ENCODE measurements at places on chromosomes 16 and 17.
A peak's percentile ranks its signal among the peaks of the same experiment; 100 is the strongest.

- DNase-seq, result no peak
Observed at GRCh38 chr16:27246439-27246838, 22.1 kb downstream of the NSMCE1 start.

DNA sequence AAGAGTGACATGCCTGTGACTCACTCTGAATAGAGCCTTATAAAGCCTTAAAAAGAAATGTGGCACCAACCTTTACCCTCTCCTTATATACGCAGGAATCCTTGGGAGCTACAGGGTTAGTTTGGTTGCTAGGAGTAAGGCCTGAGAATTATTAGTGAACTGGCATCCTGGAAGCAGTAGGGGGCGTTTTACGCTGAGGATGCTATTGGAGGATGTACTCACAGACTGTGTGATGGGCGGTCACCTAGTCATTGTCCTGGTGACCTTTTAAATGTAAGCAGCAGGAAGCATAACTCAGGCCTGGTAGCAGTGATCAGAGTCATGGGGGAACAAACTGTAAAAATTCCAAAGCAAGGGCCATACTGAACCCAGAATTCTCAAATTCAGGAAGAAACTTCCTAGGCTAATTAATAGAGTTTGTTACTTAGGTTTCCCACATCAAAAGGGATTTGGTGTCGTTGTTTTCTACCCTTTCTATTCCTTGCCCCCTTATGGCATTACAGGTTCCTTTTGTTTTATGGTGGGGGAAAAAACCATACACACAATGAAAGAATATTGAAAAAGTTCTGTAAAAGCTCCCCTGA is 153.8 kb downstream of the SNX11 start:
- DNase-seq, result peak; percentile 14

GRCh38 chr16:25916037-25916436 is 224.3 kb downstream of the HS3ST4 start:
- DNase-seq, result no peak

- DNase-seq, result no peak
Observed at GRCh38 chr17:5683241-5683640, 98.9 kb upstream of the NLRP1 start.

GRCh38 chr16:20336955-20337354 is 9.6 kb upstream of the GP2 start:
- no peak for DNase-seq

- no peak for DNase-seq
Observed at GRCh38 chr17:32992321-32993033, 830 bp downstream of the SPACA3 start.

GRCh38 chr17:34909040-34909439 is 52.2 kb downstream of the CCT6B start:
- DNase-seq, result no peak

DNA sequence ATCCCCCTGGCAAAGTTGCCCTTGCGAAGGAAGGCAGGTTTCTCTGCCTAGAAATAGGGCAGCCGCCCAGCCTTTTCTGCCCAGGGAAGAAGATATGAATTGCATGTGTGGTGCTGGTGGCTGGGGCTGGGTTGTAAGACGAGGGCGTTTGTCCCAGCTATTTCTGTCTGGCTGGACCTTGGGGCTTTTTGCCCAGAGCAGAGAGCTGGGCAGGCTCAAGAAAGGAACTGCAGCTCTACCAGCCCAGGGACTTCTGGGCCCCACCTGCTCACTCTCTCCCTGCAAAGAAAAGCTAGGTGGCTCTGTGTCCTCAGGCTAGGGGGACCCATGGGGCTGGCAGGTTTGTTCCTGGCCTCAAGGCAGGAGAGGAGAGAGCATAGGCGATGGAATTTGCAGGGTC is 586 bp downstream of the CACNG1 start:
- DNase-seq, result no peak

- DNase-seq, result no peak
Observed at GRCh38 chr17:64126918-64127317, 3.0 kb downstream of the ERN1 start.

GRCh38 chr16:88731699-88732098 is 25.4 kb downstream of the CTU2 start:
- no peak for DNase-seq

DNA sequence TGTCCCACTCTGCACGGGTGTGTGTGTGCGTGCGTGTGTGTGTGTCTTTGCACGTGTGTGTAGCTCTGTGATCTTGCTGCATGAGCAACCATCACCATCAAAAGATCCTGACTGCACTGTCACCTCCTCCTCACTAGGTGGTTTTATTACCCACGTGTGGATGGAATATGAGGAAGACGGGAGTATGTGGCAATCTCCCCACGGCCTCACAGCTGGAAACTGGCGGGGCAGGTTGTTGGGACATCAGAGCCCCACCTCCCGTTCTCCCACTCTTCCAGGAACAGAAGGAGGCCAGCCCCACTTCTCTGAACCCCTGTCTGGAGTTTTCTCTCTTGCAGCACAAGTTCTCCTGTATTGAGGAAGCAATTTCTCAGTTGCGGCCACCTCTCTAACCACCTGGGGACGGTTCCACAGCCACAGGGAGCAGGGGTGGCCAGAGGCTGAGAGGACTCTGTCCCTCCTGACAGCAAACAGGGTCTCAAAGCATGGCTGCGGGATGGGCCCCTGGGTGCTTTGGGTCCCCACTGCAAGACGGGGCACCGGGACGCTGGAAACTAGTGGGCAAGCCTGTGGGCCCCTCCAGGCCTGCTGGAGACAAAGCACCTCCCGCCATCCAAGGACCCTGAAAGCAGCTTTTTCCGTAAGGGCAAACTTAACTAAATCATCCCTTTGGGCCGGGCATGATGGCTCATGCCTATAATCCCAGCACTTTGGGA is 27.9 kb upstream of the ATP2C2 start:
- DNase-seq, result no peak

- no peak for DNase-seq
Observed at GRCh38 chr16:83967838-83968305, at the start of gene NECAB2. NECAB2 (plus strand) TSS chr16:83968244; CDS start chr16:83968649, 405 bp downstream.

GRCh38 chr16:25081702-25082101 is 29.8 kb upstream of the LCMT1 start:
- no peak for DNase-seq

- peak; percentile 65 for DNase-seq
Observed at GRCh38 chr17:82272495-82273326, 789 bp downstream of the CSNK1D start.

GRCh38 chr17:15436473-15437302 is 30.7 kb downstream of the CDRT4 start:
- peak; percentile 48 for DNase-seq

DNA sequence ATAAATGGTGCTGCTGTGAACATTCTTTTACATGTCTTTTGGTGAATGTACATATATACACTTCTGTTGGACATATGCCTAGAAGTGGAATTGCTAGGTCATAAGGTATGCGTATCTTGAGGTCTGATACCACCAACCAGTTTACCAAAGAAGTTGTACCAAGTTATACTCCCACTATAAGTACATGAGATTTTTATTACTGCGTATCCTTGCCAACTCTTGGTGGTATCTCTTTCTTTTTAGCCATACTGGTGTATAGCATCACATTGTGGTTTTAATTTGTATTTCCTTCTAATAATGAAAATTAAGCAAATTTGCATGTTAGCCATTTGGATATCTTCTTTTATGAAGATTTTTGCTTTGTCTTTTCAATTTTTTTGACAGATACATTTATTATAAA is 80.5 kb downstream of the ATF7IP2 start:
- DNase-seq, result no peak

- no peak for DNase-seq
Observed at GRCh38 chr16:59527206-59527997, 793.3 kb upstream of the GOT2 start.

DNA sequence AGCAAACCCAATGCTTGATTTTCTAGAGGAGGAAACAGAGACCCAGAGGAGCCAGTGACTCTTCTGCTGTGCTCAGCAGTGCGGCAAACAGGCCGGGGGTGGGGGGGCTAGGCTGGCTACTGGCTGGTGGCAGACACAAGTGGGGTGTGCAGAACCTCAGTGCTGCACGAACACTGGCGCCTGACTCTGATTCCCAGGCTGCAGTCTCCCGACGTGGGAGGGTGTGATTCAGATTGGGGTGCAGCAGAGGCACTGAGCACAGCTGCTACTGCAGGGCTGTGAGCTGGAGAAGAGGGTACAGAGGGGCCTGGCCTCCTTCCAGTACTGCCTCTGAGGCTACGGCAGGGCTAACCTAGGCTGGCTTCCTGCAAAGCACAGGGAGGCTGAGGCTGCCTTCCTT is 8.1 kb downstream of the RPL19 start:
- DNase-seq, result peak; percentile 45

GRCh38 chr16:11581678-11582077 is 5.0 kb downstream of the LITAF start:
- no peak for DNase-seq

- no peak for DNase-seq
Observed at GRCh38 chr16:86619239-86619794, 41.0 kb downstream of the FOXL1 start.

GRCh38 chr17:32519228-32520103 is 32.7 kb downstream of the CDK5R1 start:
- peak; percentile 87 for DNase-seq

- no peak for DNase-seq
Observed at GRCh38 chr16:73288520-73288919, 240.6 kb upstream of the ZFHX3 start.
